Esophagus squamous epithelium (tissue), 5 donors: ENCODE measurements at places on chromosomes 6 and 20.

DNA sequence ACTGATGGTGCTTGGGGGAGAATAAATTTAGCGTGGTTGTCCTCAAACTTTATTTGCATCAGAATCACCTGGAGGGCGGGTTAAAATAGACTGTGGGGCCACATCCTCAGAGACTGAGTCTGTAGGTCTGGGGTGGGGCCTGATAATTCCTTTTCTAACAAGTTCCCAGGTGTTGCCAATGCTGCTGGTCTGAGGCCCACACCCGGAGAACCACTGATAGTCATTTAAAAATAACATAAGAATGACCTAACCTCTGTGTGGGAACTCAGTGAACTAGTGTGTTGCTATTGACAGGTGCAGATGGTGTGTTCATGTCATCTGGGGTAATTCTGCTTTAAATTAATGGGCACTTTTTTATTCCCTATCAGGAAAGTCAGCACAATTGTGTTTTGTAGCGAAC, 64.8 kb downstream of the RTN4IP1 start:
- DNase-seq, result no peak

DNA sequence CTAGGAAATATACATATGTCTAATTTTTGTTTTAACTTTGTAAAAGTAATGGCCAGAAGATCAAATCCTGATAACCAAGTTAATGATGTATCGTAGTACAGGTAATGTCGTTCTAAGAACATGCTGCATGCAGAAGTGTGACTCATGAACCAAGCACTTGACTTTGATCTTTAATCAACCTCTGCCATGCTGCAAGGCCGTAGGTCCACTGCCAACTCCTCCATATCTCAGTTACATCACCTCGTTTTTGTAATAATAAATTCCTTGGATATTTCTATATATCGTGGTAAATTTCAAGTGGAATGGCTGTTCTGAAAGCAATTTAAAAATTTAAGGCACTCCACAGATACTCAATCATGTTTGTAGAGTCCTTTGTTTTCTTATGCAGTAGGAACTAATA, 771.7 kb downstream of the EPHA7 start:
- DNase-seq, result no peak

GRCh38 chr20:919491-919916, 3.4 kb upstream of the ANGPT4 start:
- no peak for DNase-seq

DNA sequence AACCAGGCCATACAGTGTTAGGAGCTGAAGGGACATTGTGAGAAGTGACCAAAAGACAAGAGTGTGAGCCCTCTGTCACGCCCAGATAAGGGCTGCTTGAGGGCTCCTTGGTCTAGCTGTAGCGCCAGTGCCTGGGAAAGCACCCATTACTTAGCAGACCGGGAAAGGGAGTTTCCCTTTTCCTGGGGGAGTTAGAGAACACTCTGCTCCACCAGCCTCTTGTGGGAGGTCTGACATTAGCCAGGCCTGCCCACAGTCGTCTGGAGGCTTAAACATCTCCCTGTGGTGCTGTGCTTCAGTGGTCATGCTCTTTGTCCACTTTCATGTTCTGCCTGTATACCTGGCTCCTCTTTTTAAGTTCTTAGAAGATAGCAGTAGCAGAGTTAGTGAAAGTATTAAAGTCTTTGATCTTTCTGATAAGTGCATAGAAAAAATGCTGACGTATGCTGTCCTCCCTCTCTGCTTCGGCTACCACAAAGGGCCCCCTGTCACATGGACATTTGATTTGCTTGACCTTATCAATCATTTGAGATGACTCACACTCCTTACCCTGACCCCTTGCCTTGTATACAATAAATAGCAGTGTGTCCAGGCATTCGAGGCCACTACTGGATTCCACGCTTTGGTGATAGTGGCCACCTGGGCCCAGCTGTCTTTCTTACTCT, 201.5 kb upstream of the ECI2 start:
- no peak for DNase-seq

GRCh38 chr20:19996917-19997316, 20.2 kb upstream of the NAA20 start:
- no peak for DNase-seq

DNA sequence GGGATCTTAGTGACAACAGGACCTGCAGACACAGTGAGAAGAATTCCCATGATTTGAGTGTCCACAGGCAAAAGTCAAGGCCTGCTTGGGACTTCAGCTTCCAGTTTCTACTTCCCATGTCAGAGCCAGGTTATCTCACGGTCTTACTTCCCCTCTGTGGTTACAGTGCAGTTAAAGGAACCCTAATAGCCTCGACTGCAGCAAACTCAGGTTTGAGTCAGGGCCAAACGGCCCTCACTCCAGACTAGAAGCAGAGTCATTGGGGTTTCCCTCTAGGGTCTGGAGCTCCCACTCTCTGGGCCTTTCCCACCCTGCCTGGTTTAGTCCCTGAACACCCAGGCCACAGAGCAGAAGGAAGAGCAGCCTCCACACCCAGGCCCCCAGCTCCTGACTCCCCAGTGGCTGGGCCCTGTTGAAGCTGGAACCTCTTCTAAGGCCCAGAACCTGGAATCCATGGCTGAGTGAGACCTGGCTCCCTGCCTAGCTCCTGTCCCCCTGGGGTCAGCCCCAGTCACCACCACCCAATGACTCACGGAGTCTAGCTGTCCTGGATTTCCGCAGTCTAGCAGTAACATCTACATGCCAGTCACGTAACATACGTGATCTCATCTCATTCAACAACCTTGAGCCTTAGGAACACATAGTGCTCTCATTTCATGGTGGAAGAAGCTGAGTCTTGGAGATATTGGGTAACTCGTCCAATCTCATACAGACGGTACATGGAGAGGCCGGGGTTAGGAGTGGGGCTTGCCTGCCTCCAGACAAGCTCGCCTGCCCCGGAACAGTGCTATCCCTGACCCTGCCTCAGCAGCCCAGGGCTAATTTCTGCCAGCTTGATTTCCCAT, 9.2 kb upstream of the GHRH start:
- DNase-seq, result no peak

- DNase-seq, result no peak
Measured at GRCh38 chr6:75154973-75155372, 50.9 kb downstream of the COL12A1 start.

DNA sequence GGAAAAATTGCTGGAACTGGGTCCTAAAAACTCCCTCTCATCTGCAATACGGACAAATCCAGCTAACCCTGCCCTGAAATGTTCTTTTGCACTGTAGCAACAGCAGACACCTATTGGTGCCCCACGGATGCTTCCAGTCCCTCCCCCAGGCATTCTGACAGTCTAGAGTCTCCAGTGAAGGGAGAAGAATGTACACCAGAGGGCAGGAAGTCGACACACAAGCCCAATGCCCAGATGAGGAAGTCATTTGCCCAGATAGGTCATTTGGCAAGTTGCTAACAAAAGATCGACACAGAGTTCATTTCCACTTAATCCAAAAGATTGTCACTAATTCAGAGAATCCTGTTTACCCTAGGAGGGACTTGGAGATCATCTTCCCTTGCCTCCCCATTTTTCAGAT, 293.0 kb upstream of the PRDM1 start:
- DNase-seq, result no peak

DNA sequence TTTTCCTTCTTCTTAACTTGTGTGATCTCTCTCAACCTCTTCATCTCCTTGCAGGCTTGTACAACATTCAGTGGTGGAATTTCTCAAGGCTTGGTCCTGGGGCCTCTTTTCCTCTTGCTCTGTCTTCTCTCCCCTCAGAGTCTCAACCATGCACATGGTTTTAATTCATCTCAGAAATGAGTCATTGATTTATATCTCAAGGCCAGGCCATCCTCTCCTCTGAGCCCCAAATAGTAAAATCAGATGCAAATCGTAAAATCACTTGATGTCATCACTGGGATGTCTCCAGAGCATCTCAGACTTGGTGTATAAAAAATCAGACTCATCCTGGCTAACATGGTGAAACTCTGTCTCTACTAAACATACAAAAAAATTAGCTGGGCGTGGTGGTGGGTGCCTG, 85.0 kb downstream of the FNDC1 start:
- no peak for DNase-seq

DNA sequence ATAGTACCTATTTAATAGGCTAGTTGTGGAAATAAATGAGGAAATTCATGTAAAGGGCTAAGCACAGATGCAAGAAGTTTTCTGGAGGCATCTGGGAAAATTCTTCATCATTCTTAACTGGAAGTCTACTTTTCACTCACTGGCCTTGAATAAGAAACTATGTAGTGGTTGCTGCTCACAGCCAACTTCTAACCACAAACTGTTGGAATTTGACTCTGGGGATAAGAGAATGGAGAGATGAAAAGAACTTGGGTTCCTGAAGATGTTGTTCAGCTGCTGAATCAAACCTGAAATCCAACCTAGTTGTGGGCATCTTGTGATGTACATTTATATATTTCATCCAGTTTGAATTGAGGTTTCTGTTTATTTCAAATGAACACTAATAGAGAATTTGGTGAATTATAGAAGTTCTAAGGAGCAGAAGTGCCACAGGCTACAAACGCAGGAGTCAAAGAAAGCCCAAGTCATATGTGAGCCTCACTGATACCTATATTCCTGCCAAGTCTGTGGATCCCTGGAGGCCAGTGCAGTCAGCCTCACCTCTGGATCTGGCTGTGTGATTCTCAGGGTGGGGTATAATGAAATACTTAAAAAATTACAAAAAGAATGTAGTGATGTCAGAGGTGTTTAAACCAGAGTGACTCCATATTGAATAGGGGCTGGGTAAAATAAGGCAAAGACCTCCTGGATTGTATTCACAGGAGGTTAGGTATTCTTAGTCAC, 18.7 kb upstream of the MEI4 start:
- DNase-seq, result no peak
